Ovary (tissue), 10 donors: ENCODE measurements at places on chromosomes 6 and 20. TPM values are rescaled to one million over a fixed set of nuclear protein-coding genes. Genes with fewer than 3 reads are reported as not detected.

SNPH gene
- polyA plus RNA-seq, result 1.5 TPM

CST7 gene
- polyA plus RNA-seq, result 1.1 TPM

SUMO4 gene
- polyA plus RNA-seq, result 0.53 TPM

DNAH8 gene
- polyA plus RNA-seq, result 0.02 TPM
